ENCODE measurements at places on chromosomes 3 and 15.

DNA sequence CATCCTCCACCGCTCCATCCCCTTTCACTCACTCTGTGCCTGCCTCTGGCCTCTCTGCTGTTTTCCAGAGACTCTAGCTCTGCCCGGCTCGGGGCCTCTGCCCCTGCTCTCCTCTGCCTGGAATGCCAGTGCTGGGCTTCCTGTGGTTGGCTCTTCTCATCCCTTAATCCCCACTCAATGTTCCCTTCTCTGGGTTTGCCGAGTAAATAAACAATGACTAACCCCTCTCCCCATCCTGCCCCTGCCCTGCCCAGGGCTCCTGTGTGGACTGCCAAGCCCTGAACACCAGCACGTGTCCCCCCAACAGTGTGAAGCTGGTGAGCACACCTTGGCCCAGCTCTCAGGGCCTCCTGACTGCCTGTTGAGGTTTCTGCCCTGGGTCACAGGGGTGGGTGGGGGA, 12.2 kb downstream of the STAB1 start:
- no peak for DNase-seq

GRCh38 chr3:18295171-18295920, 129.8 kb downstream of the SATB1 start:
- peak; percentile 1 for DNase-seq

GRCh38 chr3:188271226-188271914, 117.4 kb downstream of the LPP start:
- no peak for DNase-seq

- no peak for DNase-seq
These were observed 905.4 kb downstream of the ROBO2 start for GRCh38 chr3:77945320-77945719.

- no peak for DNase-seq
These were observed 44.0 kb upstream of the OXTR start for GRCh38 chr3:8813411-8813810.

DNA sequence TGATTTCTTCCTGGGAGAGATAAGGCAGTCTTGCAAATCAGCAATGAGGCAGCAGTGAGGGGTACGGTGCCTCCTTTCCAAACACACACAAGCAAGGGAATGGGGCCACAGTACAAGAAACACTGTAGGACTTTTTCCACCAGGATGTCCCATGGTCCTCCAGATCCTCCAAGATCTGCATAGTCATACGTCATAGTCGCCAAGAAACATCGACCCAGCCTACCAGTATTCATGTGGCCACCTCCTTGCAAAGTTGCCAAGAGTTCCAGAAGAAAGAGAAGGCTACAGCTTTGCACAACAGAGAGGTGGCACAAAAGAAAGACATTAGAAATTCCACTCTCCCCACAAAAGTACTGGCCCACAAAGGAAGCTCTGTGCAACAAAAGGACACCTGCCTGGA, 257.9 kb downstream of the CTNNB1 start:
- DNase-seq, result no peak

- no peak for DNase-seq
These were observed 28.7 kb downstream of the ALDH1L1 start for GRCh38 chr3:126151562-126152302.

DNA sequence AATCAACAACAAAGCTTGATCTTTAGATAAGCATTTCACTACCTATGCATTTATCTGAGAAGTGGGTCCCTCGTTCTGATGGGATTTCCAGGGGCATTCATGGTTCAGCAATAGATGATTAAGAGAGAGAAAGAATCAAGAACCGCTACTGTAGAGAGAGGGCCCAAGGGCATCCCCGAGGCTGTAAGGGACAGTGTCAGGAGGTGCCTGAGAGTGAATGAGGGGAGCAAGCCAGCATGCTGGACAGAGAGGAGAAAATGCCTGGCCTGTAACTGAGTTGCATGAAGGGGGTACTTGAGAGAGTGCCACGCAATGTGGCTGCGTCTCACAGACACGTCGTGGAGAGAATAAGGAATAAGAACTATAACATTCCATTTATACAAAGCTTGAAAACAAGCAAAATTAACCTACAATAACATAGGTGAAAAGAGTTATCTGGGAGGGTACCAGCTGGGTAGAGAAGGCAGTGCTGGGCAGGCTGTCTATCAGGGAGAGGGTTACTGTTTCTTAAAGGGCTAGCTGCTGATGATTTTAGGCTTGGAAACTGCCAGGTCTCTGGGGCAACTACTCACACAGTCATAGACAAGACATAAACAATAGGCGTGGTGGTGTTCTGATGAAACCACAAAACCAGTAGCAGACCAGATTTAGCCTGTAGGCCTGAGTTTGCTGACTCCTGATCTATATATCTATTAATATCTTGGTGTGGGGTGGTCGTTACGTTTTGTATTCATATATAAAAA, 374.6 kb upstream of the CFAP20DC start:
- DNase-seq, result peak; percentile 41

DNA sequence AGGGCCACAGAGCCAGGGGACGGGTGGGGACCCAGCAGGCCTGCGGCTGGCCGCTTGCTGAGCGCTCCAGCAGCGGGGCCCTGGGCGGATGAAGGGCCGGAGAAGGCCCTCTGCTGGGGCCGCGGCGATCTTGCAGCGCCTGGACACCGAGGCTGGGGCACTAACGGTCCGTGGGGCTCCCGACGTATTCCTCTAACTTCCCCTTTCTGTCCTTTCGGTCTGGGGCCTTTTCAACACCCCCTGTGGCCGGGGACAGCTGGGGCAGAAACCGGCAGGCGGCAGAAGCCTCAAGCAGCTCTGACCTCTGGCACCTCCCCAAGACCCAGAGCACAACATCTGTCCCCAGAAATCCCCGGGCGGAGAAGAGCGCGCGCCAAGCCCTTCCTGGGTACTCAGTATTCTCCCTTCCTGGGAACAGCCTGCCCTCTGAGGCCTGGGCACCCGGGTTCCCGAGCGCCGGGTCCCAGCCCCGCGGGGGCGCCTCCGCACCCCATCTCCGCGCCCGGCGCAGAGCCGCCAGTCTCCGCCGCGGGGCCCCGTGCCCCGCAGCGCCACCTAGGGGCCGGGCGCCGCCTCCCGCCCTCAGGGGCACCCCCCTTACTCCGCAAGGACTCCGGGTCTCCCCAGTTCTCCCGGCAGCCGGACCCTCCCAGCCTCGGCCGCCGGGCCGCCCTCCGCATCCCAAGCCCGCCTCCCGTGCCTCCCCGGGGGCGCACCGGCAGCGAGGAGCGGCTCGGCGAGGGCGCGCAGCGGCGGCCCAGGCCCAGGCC, 582 bp upstream of the SLCO3A1 start:
- DNase-seq, result peak; percentile 82

GRCh38 chr3:23698652-23699313, 107.0 kb upstream of the UBE2E1 start:
- DNase-seq, result no peak

DNA sequence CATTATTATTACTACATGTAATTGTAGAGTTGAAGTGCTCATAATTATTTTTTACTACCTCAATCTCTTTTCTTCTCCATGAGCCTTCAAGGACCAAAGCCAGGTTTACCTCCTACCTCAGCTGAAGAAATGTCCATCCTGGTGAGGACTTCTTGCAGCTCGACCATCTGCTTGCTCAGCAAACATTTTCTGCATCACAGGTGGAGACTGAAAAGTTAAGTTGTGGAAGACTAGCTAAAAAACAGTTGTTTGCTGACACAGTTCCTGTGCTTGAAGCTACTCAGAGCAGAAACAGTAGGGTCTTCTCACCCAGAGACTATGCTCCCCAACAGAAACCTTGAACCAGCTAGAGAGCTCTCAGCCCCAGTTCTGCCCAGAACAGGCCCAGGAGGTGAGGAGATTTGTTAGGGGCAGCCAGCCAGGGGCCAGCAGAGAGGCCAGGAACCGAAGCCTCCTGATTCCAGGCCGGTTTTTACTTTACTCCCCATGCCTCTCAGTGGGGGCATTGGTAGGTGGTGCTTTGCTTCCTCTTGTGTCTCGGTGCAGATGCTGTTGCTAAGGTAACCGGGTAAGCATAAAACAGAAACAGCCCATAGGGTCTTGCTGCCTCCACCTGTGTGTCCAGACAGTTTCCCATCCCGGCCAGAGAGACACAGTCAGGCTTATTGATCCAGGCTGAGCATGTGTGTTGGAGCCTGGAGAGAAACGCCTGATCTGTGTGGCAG, 54.9 kb downstream of the CCNL1 start:
- DNase-seq, result peak; percentile 40

DNA sequence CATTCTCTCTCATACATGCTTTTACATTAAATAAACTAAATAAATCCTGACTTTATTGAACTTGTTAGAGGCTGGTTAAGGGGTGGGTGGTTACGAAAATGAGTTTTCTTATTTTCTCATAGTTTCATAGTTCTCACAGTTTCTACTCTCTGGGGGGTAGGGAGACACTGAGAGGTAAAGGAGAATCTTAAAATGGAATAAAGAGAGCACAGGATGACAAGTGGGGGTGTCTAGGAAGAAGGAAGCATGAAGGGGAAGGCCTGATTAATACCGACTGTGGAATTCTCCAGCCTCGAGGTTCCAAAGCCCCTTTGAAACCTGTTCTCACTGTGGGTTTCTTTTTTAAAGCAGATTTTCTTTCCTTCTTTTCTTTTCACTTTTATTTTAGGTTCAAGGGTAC, 66.4 kb upstream of the TRA2B start:
- no peak for DNase-seq

GRCh38 chr15:47039225-47039624, 678.1 kb upstream of the SEMA6D start:
- no peak for DNase-seq

- DNase-seq, result no peak
These were observed 256.0 kb downstream of the OCA2 start for GRCh38 chr15:27843146-27843545.

DNA sequence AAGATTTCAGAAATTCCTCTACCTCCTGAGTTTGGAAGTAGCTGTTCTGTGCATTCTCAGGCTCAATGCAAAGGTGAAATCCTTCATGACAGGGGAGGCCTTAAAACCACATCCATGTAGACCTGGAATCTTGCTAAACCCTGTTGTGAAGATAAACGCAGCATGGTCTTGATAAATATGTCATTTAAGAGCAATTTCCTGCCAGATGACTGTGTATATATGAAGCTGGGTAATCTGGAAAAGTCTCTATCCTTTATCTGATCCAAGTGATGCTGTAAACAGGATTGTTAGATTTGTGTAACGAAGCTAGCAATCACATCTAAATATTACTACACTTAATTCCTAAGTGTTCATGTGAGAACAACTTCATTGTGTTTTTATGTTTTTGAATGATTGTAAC, 9.1 kb downstream of the MCTP2 start:
- DNase-seq, result no peak

DNA sequence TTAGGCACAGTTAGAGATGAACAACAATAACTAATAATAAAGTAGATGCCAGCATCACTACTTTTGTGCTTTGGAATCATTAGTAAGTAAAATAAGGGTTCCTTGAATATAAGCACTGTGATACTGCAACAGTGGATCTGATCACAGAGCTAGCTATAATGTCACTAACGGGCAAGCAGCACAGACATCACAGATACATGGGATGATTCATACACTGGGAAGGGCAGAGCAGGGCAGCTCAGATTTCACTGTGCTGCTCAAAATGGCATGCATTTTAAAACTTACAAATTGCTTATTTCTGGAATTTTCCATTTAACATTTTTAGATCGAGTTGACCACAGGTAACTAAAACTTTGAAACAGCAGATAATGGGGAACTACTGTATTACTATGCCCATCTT, 476.6 kb downstream of the FHIT start:
- no peak for DNase-seq

DNA sequence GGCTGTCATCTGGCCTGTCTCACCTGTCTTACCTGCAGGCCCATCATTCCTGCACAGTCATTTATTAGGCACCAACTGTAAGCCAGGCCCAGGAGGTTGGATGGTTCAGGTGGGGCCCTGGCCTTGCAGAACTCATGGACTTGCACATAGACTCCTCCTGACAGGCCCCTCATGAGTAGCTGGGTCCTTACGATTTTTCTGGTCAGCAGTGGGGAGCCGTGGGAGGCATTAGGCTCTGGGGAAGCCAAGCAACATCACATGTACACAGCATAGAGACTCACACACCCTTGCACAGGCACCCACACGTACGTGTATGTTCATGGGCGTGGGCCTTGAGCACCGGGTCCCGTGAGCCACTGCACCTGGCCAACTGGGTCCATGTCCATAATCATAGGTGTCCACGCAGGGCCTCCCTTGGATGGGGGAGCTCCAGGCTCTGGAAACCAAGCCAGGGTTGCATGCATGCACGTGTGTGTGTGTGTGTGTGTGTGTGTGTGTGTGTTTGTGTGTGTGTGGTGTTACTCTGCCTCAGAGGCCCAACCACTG, 20.3 kb downstream of the CISH start:
- DNase-seq, result no peak

Data from CD4-positive, alpha-beta T cell treated with Interferon gamma for 1 hour (primary cell).